Inflammatory macrophage (primary cell): ENCODE measurements at places on chromosomes 5 and 9.

DNA sequence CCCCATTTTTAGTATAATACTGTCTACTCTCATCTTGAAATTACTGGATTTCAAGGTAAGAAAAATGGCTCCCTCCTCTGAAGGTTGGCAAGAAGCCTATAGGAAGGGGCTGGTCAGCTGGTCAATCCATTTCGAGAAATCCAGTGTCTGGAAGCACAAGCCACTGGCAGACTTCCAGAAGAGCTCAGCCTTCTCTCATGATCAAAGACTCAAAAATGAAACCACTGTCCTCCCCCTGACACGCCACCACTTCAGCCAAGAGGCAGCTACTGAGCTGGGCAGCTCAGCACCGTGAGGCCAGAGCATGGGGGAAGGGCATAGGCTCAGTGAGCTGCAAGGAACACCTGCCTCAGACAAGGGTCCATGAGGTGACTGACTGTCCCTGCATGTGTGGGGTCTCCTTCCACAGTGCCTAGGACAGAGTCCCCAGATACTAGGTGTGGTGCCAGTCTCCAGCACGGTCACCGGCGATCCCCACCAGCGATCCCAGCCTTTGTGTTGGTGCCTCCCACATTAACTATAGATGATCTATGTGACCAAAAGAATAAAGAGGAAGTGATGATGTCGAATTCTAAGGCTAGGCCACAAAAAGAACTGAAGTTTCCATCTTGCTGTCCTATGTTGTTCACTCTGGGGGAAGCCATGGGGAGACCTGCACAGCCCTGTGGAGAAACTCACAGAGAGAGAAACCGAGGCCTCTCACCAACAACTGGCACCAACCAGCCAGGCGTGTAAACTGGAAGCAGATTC is 100.1 kb upstream of the LRRTM2 start:
- DNase-seq, result no peak

GRCh38 chr9:76866689-76867088 is 39.2 kb downstream of the PRUNE2 start:
- DNase-seq, result no peak

GRCh38 chr5:174273325-174273724 is 227.8 kb downstream of the NSG2 start:
- DNase-seq, result no peak

GRCh38 chr5:145554399-145554798 is 280.7 kb downstream of the PRELID2 start:
- DNase-seq, result no peak

- DNase-seq, result no peak
Observed at GRCh38 chr9:14165376-14166035, 148.4 kb downstream of the NFIB start.

DNA sequence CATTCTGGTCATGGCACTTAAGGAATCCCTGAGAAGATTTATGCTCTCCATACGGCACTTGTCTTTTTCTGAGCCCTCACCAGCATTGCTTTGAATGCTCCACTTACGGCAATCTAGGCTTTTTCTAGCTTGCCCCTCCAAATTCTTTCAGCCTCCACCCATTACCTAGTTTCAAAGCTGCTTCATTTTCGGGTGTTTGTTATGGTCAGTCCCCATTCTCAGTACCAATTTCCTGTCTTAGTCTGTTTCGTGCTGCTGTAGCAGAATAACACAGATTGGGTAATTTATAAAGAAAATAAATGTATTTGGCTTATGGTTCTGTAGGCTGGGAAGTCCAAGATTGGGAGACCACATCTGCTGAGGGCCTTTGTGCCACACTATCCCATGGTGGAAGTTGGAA is 42.0 kb downstream of the ARHGEF28 start:
- no peak for DNase-seq

GRCh38 chr9:6565312-6565711 is 80.2 kb downstream of the GLDC start:
- no peak for DNase-seq

DNA sequence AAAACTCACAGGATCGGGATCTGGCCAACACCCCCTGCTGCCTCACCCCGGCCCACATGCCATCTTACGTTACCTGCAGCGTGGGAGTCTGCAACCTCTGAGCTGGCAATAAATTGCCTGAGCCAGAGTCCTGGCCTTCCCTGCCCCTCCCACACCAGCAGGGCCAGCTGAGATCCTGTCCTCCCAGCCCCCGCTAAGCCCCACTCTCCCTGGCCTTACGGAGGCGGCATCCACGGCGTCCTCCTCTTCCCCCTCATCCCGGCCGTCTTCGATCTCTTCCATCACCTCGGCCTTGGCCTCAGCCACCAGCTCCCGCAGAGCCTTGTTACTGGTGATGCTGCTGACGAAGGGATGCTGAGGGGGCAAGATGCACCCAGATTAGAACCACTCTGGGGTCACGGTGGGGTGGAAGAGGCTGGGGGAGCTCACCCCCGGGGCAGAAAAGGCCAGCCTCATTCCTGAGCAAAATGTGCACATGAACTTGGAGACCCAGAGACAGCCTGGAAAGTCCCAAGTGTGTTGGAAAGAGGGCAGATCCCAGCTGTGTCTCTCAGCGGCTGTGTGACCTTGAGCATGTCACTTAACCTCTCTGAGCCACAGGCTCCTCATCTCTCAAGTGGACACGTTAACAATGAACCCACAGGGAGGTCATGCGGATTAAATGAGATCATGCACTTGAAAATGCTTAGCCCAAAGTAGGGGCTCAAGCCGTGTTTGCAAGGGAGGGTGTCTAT is 89.9 kb upstream of the FBXW11 start:
- DNase-seq, result no peak

DNA sequence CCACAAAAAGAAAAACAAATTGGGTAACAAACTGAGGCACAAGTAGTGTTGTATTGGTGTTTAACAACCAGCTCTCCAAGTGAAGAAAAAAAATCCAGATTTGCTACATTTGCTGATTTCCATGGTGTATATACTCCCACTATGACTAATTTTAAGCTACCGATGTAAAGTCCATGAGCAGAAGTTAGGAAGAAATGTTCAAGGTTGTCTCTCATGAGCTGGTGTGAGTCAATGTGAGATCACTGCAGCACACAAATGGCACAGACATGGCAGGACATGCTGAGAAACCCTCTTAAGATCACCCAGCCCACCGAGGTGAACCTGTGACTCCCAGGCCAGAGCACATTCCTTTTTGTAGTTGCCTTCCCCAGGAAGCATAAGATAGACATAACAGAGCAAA is 36.2 kb downstream of the SLC44A1 start:
- DNase-seq, result peak; percentile 16

DNA sequence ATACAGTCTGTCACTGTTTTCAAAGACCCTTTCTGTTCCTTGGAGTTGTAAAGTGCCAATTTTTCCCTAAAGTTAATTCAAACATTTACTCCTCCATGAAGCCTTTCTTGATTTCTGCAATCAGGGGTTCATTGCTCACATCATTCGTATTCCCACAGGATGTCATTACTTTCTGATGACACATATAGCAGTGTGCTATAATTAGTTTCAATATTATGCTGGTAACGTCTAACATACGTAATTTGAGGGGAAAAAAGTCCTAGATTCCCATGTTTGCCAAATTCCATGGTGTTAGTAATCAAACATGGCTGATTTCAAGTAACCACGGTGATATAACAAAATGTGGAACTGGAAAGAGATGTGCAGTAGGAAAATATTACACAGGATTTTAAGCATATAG is 468.2 kb upstream of the MEF2C start:
- no peak for DNase-seq

DNA sequence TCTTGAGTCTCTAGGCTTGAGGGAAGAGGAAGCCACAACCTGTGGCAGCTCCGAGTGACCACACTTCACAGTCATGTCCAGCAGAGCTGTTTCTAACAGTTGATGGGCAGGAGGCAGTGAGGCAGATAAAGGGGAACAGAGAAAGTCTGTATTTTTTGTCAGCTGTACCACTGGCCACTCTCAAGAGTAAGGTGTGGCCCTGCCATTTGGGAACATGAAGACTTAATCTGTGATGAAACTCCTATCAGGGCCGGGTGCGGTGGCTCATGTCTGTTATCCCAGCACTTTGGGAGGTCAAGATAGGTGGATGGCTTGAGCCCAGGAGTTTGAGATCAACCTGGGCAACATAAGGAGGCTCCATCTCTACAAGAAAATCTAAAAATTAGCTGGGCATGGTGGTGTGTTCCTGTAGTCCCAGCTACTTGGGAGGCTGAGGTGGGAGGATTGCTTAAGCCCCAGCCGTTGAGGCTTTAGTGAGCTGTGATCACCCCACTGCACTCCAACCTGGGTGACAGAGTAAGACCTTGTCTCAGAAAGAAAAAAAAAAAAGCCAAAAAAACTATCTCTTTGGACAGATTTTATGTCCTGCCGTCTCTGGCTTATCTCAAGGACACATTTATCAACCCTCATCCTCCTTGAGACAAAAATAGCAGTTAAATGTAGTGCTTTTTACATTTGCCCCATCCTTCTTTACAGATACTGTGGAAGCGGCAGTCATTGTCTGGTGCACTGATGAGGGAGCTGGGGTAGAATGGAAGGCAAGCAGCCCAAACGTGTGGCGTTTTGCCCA is 11.9 kb upstream of the COL15A1 start:
- DNase-seq, result no peak

GRCh38 chr9:137672907-137673791 is 54.3 kb downstream of the EHMT1 start:
- peak; percentile 59 for DNase-seq

DNA sequence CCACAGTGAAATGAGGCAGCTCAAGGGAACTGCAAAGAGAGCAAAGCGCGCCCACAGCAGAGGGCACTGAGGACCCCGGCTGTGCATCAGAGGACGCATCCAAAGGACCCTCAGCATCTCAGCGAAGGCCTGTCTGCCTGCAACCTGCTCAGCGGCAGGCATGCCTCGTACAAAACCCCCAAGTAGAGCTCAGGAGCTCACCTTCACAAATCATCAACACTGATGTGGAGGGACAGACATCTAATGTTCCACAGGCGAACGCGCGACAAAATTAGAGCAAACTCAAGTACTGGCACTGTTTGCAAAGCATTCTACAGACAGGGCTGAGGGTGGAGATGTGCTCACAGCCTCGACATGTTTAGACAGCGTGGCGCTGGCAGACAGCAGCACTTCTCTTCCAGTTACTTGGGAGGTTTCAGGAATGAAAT is 81.0 kb downstream of the DCP2 start:
- no peak for DNase-seq

GRCh38 chr9:2933165-2934095 is 89.5 kb upstream of the PUM3 start:
- DNase-seq, result no peak

GRCh38 chr5:113806250-113806649 is 292.8 kb downstream of the YTHDC2 start:
- no peak for DNase-seq

GRCh38 chr5:643351-643801 is 31.2 kb downstream of the CEP72 start:
- DNase-seq, result no peak

GRCh38 chr9:107727086-107727780 is 237.7 kb upstream of the KLF4 start:
- no peak for DNase-seq
